ENCODE measurements at places on chromosomes 3 and 15. TPM values are rescaled to one million over a fixed set of nuclear protein-coding genes. Genes with fewer than 3 reads are reported as not detected.
A peak's percentile ranks its signal among the peaks of the same experiment; 100 is the strongest.

GP9 gene
- not detected for polyA plus RNA-seq

MEX3B gene
- 5.3 TPM for polyA plus RNA-seq

DNA sequence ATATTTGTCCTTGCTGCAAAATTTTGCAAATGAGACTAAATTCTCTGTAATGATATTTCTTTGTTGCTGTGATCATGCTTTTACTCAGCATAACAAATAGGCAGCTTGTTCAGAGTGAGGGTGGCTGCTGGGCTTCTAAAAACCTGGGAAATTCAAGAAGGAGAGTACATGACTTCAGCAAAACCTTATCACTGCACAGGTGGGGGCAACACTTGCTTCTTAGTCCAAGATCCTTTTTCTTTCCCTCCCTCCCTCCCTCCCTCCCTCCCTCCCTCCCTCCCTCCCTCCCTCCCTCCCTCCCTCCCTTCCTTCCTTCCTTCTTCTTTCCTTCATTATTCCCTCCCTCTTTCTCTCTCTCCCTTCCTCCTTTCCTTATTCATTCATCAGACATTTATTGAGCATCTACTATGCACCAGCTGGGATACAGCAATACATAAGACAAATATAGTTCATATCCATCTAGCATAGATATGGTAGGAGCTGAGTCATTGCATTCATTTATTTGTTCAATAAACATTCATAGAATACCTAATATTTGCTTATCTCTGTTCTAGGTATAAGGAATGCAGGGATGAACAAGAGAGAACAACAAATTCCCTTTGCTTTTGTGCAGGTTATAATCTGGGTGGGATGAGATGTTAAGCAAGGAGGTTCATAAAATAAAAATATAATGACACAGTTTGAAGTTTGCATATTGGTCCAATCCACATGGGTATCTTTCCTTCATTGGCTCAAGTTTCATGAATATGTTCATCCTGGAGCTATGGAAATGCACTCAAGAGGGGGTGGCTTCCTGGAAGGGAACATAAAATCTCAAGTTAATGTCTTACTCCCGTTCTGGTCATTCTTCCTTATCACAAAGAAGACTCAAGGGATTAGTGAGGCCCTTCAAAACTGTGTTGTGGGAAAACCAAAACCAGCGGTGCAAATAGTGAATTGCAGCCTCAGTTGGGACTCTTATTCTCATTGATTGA is 210.7 kb downstream of the PDCD6IP start:
- DNase-seq = no peak

GPR160 gene
- polyA plus RNA-seq = 0.73 TPM

DNA sequence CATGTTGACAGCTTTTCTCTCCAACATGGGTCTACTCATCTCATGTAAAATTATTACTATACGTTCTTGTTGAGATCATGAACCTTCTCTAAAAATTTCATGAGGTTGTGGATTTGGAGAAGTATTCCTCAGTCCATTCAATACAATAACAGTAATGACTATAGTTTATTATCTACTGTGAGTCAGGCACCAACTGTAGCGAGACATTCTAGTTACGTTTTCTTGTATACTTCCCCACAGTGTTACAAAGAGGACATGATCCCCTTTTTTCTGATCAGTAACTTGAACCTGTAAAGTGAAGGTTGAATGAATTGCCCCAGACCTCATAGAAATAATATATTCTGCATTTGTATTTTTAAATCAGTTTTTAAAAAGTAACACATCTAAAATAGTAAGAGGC is 76.4 kb downstream of the AKAP13 start:
- DNase-seq = no peak

GRCh38 chr3:107634099-107634489 is 111.3 kb downstream of the BBX start:
- no peak for DNase-seq

DNA sequence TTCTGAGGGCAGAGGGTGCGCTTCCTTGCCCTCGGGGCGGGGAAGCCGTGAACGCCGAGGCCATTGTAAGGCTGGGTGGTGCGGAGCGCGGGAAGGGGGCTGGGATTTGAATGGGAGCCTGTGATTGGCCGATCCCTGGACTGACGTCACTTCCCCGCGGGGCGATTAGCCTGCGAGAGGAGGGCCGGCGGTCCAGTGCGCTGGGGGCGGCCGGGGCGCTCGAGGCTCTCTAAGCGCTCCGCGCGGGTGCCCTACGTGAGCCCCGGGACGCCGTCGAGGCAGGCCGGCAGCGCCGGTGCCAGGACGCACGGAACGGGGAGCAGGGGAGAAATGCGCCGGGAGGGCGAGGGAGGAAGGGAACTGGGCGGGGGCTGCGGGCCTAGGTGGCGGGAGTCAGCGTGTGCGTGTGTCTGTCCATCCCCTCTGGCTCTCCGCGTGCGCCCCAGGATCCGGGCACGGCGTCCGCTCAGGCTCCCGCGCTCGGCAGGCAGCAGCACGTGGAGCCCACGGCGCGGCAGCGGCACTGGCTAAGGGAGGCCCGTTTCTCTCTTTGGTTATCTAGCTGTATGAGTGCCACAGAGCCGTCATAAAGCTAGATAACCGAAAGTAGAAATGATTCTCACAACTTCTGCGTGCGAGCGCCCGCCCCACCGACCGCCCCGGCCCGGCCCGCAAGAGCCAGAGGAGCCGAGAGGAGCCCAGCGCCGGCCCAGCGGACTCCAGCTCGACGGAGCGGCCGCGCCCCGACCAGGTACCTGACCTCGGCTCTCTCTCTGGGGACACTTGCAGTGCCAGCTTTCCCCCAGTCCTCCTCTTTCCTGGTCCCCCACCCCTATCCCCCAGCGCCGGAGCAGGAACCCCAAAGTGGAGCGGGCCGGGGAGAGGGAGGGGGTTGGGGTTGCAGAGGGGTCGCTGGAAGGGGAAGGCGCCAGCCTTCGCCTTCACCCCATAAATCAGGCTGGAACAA is 33.1 kb upstream of the POLG start:
- no peak for DNase-seq

- DNase-seq = no peak
Measured at GRCh38 chr3:185843126-185843525, 18.3 kb upstream of the IGF2BP2 start.

SNUPN gene
- polyA plus RNA-seq = 38.0 TPM

PSTPIP1 gene
- polyA plus RNA-seq = 0.80 TPM

CPA3 gene
- not detected for polyA plus RNA-seq

MYH15 gene
- 0.08 TPM for polyA plus RNA-seq

FAM81A gene
- 0.70 TPM for polyA plus RNA-seq

- peak; percentile 24 for DNase-seq
Measured at GRCh38 chr15:50109076-50109987, 9.7 kb downstream of the ATP8B4 start.

- DNase-seq = peak; percentile 65
Measured at GRCh38 chr15:63997715-63998442, 48.4 kb downstream of the DAPK2 start.

DNA sequence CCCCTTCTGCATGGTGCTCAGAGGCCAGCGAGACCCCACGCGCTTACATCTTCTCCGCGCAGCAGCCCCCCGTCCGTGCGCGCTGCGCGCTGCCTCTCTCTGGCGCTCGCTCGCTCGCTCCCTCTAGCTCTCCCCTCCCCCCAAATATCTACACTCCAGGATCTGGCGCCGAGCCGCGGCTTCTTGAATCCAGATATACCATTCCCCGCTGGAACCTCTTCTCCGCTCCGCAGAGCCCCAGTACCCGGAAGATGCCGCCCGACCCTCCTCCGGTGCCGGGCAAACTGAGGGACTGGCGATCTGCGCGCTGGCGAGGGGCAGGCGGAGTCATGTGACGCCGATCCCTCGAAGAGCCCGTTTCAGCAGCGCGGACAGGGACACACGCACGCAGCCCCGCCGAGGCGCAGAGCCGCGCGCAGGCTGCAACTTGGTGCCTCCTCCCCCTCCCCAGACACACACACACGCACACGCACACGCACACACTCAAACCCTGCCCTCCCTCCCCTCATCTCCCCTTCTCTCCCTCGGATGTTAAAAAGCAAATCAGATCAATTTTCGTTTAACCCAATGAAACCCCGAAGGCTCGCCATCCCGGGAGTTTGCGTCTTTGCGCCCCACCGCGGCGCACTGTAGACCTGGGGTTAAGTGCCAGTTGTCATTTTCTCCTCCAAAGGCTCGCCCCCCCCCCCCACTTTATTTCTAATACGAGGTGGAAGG is at the start of gene RASGRF1:
TSS of gene RASGRF1 (minus strand) at position 294 of the 717 bp plus-strand sequence. CDS start at position 12, 282 bp downstream.
- DNase-seq = peak; percentile 7

DNA sequence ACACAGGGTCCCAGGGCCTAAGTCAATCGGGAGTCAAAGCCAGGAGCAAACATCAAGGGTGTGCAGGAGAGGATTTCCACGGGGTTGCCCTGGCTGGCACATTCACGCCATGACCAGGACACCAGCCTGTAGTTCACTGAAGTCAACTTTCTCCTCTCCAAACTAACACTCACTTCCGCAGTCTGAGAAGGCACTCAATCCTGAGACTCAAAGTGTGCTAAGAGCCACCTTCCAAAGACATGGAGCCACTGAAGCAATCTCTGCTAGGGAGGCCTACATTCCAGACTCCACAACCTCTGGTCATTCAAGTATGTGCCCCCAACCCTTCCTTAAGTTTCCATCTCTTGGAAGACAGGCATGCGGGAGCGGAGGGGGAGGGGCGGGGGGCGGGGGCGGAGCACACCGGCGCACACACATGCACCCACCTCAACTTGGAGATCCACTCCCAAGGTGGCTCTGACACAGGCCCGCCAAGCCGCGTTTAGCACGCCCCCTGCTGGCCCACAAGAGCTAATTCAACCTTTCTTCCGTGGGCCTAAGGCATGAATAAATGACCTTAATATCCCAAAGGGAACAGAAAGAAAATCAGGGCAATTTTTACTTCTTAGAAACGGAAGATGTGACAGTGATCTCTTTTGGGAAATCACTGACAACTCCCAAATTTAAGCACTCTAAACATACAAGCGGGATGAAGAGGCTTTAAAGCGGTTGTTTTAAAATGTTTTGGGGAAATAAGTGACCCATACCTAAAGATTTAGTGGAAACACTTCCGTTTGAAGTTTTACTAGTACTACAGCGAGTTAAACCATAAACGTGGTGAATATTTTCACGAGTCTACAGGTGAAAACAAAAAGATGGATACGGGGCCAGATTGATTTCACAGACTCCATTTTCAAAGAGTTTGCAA is 162.5 kb upstream of the CHRNA7 start:
- DNase-seq = peak; percentile 61

GRCh38 chr3:189908646-189909045 is 212.1 kb downstream of the P3H2 start:
- DNase-seq = peak; percentile 72

DNA sequence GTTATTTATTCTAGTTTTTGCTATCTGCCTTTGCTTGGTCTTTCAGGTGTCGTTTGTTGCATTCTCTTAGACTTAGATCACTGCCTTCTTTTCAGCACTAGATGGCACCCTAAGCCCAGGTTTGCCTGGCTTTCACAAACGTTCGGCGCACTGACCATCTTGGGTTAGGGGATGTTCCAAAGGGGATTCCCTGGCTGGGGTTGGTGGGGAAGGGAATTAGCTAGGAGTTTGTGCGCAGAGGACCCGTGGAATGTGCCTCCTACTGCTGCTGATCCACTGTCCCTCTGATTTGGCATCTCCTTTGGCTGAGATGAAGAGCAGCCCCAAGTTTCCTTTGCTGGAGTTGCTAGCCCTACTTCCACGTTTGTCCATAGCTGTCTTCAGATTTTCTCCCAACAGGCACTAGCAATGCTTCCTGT is 33.9 kb downstream of the PFN2 start:
- DNase-seq = peak; percentile 68

GRCh38 chr3:178420033-178420432 is 116.2 kb upstream of the KCNMB2 start:
- DNase-seq = peak; percentile 23

DNA sequence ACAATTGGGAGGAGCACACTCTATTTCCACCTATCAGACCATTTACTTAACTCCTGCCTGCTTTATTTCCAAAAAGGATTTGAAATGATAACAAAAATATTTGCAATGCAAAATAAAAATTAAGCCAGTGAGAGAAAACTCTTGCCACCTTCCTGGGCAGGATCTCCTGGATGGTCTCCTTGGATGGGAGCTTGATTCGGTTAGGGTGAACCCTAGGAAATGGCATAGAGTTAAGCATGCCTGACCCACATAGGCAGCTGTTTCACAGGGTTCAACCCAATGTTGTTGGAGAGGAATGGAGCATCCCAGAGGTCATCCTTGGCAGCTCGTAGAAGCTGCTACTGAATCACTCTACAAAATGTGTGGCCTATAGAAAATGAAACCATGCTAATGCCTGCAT is 83.8 kb downstream of the TGFBR2 start:
- no peak for DNase-seq

DNA sequence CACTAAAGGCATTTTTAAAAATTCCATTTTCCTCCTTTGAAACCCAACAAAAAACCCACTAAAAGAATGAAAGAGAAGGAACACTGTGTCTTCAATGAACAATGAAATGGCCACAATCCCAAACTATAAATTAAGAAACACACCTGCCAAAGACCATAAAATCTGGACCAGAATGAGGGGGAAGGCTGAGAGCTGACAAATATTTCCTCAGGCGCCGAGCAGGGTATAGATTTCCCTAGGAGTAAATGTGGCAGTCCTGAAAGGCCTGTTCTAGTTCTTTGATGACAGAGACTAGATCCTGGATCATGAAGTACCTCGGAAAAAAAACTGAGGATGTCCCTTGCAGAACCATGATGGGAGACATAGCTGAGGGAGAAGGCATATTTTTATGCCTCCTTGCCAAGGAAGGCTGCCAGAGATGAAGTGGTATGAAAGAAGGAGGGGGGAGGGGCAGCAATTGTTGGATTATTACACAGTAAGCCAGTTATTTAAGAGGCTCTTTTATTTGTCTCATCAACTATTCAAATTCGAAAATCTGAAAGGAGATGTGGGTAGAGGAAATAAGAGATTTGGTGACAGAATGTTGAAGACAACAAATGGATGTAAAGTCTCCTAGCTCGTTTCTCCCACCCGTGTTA is 275.3 kb upstream of the GOLGA6L4 start:
- no peak for DNase-seq

GOLGA6A gene
- polyA plus RNA-seq = not detected

GRCh38 chr15:47339800-47340570 is 377.3 kb upstream of the SEMA6D start:
- DNase-seq = no peak

DNA sequence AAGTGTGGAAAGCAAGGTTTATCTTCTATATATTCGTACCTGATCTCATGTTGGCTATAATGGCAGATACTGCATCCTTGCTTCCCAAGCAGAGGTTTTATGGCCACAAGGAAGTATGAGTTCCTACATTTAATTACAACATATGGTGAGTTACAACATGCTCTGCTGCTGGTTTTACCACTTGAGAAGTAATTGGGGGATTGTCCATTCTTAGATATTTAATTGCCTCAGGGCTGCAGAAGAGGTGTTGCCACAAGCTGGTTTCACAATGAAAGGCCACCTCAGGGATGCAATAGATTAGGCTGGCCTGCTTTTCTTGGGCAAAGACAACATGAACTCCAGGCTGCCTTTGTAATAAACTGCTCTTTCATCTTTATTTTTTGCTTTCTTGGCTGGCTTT is 48.6 kb downstream of the RAP2B start:
- DNase-seq = peak; percentile 26
